ENCODE measurements at places on chromosomes 1 and 21.
A peak's percentile ranks its signal among the peaks of the same experiment; 100 is the strongest.

DNA sequence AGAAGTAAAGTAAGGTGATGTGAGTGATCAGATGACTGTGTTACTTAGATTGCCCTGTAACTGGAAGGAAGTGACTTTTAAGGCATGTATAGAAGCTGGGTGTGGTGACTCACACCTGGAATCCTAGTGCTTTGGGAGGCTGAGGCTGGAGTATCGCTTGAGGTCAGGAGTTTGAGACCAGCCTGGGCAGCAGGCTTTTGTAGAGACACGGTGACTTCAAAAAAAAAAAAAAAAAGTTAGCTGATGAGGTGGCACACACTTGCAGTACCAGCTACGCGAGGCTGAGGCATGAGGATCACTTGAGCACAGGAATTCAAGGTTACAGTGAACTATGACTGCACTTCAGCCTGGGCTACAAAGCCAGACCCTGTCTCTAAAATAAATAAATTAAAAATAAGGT, 2.3 kb upstream of the USP16 start:
- no peak for DNase-seq

DNA sequence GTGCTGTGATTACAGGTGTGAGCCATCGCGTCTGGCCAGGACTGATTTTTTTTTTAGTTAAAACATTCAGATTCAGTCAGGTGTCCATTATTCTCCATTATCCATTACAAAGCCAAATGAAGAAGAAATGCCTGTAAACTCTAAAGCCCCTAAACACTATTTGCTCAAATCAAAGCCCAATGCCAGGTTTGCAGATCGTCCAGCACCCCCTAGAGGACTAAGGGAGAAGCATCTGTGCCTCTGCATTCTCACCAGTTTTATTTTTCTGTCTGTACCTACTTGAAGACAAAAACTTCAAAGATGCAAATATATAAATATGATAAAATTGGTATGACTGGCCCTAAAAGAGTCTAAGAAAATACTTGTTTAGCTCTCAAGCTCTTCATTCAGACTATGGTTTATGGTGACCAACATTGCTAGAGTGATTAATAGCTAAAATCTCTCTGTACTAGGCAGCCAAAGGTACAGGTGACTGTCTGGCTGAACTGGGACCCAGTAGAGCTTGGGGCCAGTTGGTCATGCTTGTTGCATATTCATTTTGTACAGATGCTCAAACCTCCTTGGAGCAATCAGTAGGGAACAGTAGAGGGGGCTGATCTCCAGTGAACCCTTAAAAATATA, 138.4 kb downstream of the SYT2 start:
- no peak for DNase-seq

- peak; percentile 11 for DNase-seq
These were observed at the start of gene GIPC2 for GRCh38 chr1:78045926-78046778. Gene GIPC2, plus strand, starts transcription at chr1:78045966. Its CDS starts 129 bp downstream, at chr1:78046095.

GRCh38 chr1:47231301-47232186, 481 bp downstream of the TAL1 start:
- DNase-seq: peak; percentile 10

- no peak for DNase-seq
These were observed 12.2 kb downstream of the ZDHHC18 start for GRCh38 chr1:26838474-26839338.

GRCh38 chr1:113391649-113392271, 1.4 kb downstream of the MAGI3 start:
- DNase-seq: no peak

DNA sequence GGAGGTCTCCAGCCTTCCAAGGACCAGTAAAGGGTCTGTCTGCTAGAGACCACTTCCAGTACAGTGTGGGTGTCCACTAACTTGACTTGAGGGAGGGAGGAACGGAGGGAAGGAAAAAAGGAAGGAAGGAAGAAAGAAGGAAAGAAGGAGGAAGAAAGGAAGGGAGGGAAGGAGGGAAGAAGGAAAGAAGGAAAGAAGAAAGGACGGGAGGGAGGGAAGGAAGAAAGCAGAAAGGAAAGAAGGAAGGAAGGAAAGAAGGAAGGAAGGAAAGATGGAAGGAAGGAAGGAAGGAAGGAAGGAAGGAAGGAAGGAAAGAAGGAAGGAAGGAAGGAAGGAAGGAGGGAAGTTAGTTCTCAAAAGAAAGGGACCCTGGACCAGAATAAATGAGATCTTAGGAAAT, 26.8 kb upstream of the HSD3B1 start:
- no peak for DNase-seq

DNA sequence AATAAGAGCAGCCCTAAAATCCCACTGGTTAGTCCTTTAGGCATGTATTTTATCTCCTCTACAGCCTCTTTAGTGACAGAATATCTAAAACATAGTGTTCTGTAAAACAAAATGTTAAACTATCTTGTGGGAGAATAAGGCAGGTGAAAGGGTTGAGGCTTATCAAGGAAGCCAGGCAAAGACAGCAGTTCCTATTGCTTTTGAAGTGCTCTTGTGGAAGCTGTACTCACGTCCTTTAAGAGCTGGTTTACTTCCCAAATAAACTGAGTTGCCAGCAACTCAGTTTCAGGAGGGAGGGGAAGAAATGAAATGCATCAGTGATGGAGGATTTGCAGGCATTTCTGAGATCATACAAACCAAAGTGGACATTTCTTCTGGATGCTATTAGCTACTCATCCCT, 529.6 kb upstream of the ZRANB2 start:
- DNase-seq: no peak

- no peak for DNase-seq
These were observed 7.4 kb downstream of the DSCAM start for GRCh38 chr21:40839521-40839920.
